Epithelial cell of proximal tubule (primary cell): ENCODE measurements at places on chromosomes 3 and 15. TPM values are rescaled to one million over a fixed set of nuclear protein-coding genes. Genes with fewer than 3 reads are reported as not detected.

The CAPN3 gene
- total RNA-seq: 0.43 and 1.2 TPM in 2 replicates

The MUSTN1 gene
- total RNA-seq: not detected in 2 replicates

The TMC3 gene
- not detected in 2 replicates for total RNA-seq

The BNC1 gene
- 10.6 and 16.4 TPM in 2 replicates for total RNA-seq

The ST6GAL1 gene
- 23.1 and 35.8 TPM in 2 replicates for total RNA-seq

GRCh38 chr3:193190146-193190786 is 50.8 kb upstream of the PLAAT1 start:
- no peak for DNase-seq

- no peak for DNase-seq
These were observed 29.6 kb upstream of the IDH2 start for GRCh38 chr15:90131848-90132247.

GRCh38 chr15:67824976-67825880 is at the start of gene SKOR1:
TSS of gene SKOR1 (plus strand) at chr15:67825509. CDS start at chr15:67825603, 94 bp downstream.
- DNase-seq: no peak

GRCh38 chr3:32816439-32817256 is 1.1 kb upstream of the TRIM71 start:
- no peak for DNase-seq

DNA sequence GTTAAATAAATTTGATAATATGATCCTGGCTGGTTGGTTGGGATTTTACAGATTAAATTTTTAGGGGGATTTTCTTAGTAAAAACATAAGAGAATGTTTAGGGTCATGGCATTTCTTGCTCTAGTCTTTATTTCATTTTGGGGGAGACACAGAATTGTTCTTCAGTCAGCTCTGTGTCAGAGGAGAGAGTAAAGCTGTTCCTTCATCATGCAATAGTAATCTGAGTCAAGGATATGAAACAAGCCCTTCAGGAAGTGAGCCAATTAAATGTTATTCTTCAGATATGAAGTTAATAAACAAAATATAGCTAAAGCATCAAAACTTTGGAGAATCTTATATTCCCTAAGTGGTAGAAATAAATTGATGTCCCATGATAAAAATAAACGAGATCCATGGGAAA is 22.9 kb upstream of the SLC4A7 start:
- DNase-seq: no peak

DNA sequence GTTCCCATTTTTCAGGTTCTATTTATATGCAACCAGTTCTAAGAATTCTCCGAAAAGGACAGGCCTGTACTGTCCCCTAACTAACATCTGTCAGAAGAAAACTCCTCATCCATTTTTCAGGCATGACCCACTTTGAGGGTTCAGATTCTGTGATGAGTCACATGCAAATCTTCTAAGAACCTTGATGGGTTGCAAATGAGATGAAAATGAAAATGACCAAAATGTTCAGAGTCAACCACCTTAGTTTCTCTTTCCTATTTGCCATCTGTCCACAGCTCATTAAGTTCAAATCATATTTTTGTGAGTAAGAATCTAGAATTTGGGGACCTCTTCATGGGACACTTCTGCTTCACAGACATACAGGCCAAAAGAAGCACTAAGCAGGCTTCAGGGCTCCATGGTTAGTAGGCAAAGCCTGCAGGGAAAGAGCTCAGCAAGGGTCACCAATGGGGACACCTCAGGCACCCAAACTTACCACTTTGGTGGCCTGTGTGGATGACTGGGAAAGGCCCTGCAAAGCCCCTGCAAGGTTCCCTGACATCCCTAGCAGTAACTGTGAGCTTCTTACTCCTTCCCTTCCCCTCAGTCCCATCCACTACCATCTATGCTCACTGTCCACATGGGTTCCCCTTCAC is 122.0 kb downstream of the WDR76 start:
- DNase-seq: no peak

- no peak for DNase-seq
These were observed 588.0 kb downstream of the SQOR start for GRCh38 chr15:46222826-46223225.

DNA sequence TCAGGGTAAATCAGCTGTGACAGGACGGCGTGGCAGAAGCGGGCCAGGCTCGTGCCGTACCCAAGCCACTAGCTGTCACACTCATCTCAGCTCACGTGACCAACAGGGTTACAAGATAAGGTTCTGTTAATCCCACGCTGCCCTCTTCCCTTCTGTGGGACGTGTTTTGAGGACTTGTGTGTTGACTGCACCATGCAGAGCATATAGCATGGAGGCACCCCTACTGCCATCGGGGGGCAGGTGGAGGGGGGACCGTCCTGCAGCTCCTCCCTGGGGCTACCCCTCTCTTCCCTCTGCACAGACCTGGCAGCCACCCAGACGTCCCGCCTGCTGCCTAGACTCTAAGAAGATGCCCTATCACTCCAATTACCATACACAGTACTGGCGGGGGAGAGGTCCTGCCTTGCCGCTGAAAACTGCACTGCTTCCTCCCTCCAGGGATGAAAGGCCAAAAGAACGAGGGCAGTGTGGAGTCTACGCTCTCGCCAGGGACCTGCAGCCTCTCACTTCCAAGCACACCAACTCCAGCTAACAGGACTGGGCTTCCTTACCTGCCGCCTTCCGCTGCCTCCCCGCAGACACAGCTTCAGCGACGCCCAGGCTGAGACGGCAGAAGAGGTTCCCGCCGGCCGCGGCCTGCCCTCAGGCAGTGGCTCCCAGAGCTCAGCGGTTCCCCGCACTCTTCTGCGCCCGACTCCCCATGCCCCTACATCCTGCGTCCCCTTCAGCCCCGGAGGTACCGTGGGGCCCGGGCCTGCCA is at the start of gene TNK2:
Gene TNK2, minus strand, starts transcription at position 618 of the 760 bp plus-strand sequence. CDS start 19,963 bp downstream, outside the sequence.
- no peak for DNase-seq
